NCI-H1048 (cell line): ENCODE measurements at places on chromosomes 2 and 18.

DNA sequence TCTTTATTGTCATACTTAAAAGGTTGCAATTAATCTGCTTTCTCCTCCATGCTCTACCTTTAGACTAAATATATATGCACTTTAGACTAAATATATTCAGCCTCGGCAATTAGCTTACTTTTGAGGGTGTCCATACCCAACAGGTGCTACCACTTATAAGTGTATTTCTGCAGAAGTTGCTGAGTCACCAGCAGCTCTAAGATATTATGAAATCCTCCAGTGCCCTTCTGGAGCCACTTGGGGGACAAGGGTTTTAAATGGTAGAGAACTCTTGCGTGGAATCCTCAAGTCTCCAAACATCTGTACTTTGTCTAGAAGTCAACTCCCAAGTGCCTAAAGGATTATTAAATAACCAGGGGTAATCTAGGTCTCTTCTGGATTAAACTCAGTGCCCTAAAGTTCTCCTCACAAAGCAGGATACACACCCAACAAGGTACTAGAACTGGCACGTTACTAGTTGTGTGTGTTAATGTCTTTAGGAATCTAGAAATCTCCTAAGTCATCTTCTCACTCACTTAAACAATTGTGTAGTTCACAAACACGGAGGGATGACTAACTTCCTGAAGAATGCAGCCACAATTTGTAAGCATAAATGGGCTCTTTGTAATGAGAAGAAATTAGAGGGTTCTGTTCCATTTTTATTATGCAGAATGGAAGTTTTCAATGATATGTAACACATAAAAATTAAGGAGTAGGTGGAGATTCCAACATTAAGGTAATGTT, 159.7 kb downstream of the CD226 start:
- DNase-seq, result no peak

GRCh38 chr2:85999061-85999831, 106.4 kb downstream of the POLR1A start:
- DNase-seq, result no peak

- DNase-seq, result no peak
Observed at GRCh38 chr2:65411056-65411795, 21.2 kb downstream of the SPRED2 start.

GRCh38 chr2:76157531-76157930, 446.8 kb upstream of the GCFC2 start:
- DNase-seq, result no peak

- peak; percentile 24 for DNase-seq
Observed at GRCh38 chr2:81324046-81324445, 1019.5 kb upstream of the LRRTM1 start.

GRCh38 chr2:128600581-128601297, 282.1 kb upstream of the HS6ST1 start:
- no peak for DNase-seq

- no peak for DNase-seq
Observed at GRCh38 chr2:187050409-187050998, 201.5 kb upstream of the ZSWIM2 start.

DNA sequence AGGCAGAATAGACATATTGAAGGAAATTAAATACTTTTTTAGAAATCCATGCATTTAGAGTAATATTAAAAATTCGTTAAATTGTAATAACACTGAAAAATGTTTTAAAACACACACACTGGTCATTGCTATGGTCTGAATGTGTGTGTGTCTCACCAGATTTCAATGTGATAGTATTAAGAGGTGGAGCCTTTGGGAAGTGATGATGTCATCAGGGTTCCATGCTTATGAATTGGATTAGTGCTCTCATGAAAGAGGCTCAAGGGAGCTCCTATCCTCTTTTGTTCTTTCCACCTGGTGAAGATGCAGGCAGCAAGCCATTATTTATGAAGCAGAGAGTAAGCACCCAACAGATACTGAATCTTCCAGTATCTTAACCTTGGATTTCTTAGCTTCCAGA, 441.8 kb downstream of the CDH2 start:
- DNase-seq, result no peak

DNA sequence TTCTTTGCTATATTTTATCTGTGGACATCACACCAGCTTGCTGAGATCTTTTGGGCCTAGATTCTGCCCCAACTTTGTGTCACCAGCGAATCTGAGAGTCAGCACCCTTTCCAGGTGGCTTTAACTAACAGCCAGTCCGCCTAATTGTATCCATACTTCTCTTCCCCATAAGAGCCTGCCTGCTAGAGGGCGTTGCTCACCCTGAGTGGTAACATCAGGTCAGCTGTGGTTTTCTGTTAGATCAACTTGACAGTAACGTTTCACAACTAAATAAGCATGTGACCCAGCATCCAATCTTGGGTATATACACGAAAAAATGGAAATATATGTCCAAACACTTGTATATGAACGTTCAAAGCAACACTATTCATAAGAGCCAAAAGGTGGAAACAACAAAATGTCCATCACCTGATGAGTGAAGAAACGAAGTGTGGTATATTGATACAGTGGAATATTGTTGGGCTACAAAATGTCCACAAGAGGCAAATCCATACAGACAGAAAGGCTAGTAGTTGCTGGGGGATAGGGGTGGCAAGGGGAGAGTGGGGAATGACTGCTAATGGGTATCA, 24.9 kb downstream of the EFHD1 start:
- DNase-seq, result no peak

DNA sequence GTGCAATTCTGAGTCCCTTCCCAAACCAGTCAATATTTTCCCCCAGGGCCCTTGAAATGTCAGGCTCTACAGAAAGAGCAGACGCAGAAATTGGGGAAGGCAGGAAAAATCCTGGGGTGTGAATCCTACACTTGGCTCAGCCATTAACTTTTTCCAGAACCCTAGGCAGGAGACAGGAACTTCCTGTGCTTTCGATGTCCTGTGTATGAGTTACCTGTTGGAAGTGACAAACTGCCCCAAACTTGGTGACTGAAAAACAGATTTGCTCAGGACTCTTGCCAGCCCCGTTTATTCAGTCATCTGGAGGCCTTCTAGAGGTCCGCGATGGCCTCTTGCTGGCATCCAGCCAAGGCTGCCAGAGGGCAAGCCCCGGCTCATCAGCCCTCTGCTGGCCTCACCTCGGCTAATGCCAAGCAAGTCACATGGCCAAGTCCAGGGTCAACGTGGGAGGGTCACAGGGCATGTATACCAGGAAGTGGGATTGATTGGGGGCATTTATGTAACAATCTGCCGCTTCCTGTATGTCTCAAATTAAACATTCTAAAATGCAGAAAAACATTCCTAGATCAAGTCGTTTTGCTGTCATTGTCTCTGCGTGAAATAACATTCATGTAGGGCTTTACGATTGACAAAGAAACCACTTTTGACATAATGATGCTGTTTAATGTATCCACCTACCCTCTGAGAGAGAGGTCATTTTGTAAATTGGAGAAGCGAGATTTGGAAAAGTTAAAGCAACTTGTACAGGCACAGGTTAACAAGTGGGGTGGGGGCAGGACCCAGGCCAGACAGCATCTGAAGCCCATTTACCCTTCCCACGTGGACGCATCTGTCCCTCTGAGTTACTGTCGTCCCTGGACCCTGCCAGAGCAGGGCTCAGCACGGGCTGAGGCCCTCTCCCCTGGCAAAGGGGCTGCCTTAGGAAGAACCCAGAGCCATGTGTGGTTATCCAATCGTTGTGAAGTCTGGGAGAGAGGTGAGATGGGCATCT, 179.4 kb downstream of the INHBB start:
- no peak for DNase-seq

GRCh38 chr18:25016666-25017065, 335.3 kb downstream of the ZNF521 start:
- DNase-seq, result no peak

- no peak for DNase-seq
Observed at GRCh38 chr2:46146866-46147502, 150.2 kb upstream of the EPAS1 start.

- no peak for DNase-seq
Observed at GRCh38 chr2:197348721-197349360, 38.3 kb upstream of the ANKRD44 start.

DNA sequence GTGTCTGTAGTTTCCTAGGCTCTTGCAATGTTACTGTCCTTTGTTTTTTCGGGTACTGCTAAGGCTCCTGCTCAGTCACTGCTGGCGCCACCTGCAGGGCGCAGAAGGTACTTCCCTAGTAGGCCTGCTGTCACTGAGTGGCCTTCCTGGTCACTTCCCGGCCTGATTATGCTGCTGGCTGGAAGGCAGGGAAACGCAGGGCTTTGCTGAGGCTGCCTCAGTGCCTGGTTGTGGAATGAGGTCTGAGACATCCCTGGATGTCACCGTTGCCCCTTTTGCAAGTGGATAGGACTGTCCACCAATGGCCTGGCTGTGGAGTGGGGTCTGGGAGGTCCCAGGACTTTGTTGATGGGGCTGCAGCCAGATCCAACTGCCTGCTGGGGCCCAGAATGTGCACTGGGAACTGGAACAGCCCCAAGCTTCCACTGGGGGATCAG, 13.1 kb downstream of the DAW1 start:
- DNase-seq, result peak; percentile 41

DNA sequence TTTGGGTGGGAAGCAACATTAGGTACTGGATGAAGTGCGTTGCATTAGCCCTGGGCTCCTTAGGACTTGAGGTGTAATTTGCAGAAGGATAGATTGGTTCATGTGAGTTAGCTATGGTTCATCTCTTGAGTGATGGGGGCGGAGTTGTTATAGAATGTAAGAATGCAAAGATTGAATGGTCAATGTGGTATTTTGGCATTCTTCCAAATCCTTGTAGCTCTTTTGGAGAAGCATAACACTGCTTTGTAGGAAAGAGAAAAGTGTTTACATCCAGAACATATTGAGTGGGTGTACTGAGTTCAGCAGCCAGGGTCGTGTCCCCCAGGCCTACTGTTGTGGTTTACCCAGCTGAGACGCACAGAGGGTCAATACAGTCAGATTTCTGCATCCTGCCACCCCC, 173.5 kb downstream of the FMNL2 start:
- DNase-seq, result no peak

GRCh38 chr2:241895712-241896641, 26.4 kb downstream of the RTP5 start:
- no peak for DNase-seq

- DNase-seq, result no peak
Observed at GRCh38 chr2:69103419-69103818, 90.4 kb downstream of the ANTXR1 start.
